ENCODE measurements at places on chromosomes 16 and 17.
A peak's percentile ranks its signal among the peaks of the same experiment; 100 is the strongest.

DNA sequence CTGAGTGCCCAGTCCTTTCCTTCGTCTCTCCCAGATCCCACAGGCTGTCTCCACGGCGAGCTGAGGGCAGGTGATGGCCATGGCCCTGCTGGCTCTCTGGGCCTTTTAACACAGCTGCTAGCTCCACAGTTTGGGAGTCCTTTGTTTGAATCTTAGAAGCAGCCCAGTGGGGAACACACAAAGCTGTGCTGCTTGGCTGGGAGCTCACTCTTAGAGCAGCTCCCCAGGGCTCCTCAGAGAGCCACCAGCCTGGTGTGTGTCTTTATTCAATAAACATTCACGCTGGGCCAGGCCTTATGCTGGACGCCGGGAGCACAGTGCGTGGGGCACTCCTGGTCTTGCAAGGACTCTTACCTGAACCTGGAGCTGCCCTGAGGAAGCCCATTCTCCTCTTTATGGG is 29.7 kb downstream of the WNT3 start:
- ATAC-seq: no peak

DNA sequence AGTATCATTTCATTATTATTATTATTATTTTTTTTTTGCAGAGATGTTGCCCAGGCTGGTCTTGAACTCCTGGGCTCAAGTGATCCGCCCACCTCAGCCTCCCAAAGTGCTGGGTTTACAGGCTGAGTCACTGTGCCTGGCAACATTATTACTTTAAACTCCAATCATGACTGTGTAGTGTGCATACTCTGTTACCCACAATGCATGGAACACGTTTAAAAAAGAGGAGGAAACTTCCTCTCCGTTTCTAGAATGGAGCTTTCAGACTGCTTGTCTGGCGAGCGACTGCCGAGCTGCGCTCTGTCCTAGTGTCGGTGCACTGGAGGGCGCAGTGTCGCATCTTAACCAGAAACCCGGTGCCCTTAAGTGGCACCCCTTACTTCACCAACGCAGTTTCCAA is 22.1 kb upstream of the FASN start:
- ATAC-seq: no peak

DNA sequence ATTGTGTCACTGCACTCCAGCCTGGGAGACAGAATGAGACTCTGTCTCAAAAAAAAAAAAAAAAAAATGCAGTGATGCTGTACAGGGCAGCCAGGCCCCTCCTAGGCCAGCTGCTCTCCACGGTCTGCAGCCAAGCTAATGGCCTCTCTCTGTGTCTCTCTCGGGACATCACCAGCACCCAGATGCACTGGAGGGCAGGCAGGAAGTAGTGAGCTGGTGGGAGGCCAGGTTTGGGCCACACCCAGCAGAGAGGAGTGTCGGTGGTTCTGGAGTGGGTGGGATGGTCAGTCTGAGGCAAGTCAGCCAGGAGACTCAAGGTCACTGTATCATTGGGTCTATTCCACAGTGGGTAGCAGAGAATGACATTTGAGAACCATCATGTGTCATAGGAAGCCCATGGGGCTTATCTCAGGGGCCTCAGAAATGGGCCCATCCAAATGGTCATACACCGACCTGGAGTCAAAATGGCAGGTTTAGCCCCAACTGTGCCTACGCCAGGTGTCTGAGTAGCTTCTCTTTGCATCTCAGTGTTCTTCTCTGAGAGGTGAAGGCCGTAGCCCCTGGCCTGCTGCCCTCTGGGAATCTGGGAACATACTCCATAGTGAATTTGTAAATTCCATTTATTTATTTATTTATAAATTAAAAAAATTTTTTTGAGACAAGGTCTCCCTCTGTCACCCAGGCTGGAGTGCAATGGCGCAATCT is 22.7 kb downstream of the WNT9B start:
- no peak for ATAC-seq

- no peak for ATAC-seq
These were observed 122.5 kb downstream of the DNAH9 start for GRCh38 chr17:11720816-11721215.

GRCh38 chr17:74454197-74455024 is 12.0 kb upstream of the CD300A start:
- peak; percentile 23 for ATAC-seq

- no peak for ATAC-seq
These were observed 10.2 kb upstream of the LYZL6 start for GRCh38 chr17:35953720-35954119.

DNA sequence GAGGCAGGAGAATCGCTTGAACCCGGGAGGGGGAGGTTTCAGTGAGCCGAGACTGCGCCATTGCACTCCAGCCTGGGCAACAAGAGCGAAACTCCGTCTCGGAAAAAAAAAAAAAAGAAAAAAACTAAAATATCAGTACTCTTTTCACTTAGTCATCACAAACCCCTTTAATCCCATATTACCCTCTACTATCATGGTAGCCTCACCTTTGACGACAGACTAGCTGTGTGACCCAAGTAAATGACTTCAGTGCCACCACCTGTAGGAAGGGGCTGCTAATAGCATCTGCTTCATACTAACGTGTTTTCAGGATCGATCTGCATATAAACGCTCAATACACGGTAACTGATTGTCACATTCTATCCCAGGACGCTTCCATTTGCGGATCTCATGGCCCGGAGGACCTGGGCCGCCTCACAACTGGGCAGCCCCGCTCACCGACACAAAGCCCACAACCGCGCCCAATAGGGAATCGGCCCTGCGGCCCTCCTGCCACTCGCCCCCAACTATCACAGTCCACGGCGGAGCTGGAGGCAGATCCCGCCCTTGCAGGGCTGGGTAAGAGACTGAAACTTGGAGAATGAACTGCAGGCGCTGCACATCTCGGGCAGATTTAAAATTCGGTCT is 1.1 kb upstream of the ZNF263 start:
- peak; percentile 30 for ATAC-seq

- ATAC-seq: peak; percentile 1
These were observed 636 bp upstream of the ERN1 start for GRCh38 chr17:64130559-64131001.

DNA sequence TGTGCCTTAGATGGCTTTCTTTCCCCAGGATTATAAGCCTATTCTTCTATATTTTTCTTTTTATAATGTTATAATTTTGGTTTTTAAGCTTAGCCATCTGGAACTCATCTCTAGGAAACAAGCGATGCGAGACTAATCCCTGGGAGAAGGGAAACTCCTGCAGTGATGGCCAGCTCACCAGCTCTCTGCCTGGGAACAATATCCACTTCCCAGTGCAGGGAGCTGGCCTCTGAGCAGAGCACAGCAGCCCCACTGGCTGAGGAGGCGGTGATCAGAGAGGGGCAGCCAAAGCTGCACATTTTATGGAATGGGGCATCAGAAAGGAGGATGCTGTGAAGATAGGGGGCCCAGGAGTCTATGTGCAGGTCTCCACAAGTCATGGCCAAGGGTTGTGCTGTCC is 183.3 kb downstream of the LGALS9B start:
- ATAC-seq: no peak

- peak; percentile 55 for ATAC-seq
These were observed 5.6 kb downstream of the SF3B3 start for GRCh38 chr16:70529051-70529777.

DNA sequence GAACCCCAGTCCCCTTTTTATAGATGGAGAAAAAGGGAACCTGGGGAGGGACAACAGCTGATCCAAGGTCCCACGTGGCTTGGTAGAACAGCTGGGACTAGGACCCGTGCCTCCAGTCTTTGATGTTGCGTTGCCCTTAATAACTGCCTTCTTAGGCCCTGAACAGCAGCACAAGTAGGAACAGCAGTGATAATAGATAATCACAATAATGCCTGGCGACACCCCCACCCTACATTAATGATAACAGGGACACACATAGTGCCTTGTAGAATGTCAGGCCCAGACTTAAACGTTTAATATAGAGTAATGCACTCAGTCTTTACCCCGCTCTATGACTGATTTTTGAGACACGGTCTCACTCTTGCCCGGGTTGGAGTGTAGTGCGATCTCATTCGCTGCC is 96.4 kb downstream of the ABCC6 start:
- no peak for ATAC-seq

DNA sequence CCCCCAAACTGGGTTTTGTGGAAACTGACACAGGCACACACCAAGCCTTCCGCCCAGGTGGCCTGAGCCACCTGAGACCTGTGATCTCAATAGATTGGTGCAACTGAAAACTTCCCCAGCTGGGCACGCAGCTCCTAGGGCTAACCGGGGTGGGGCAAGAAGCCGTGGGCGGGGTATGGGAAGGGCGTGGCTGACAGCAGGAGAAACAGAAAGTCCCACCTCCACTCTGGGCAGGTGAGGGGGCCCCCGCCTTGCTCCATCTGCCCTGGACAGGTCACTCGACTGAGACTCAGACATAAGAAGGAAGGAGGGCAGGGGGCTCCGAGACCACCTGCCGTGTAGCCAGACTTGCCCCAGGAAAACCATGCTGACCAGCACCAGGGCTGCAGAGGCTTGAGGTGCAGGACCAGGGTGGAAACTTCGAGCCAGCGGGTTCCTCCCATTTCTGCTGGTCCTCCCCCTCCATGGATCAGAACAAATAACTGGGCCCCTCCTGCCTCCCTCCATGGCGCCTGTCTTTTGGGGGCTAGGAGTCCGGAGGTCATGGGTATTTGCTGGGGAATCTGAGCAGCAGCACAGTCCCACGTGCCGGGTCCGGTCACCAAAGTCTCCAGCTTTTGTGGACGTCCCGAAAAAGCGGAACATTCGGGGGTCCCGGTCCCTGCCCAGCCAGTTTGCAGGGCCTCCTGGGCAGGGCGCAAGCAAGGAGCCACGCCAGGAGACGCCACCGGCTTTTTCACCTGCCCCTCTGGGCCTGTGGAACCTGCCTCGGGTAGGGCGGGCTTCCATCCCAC is 1.3 kb downstream of the TIMP2 start:
- peak; percentile 77 for ATAC-seq

- no peak for ATAC-seq
These were observed 140.6 kb downstream of the IRF8 start for GRCh38 chr16:86039606-86040005.

GRCh38 chr17:2369039-2369438 is 31.7 kb downstream of the SGSM2 start:
- no peak for ATAC-seq

DNA sequence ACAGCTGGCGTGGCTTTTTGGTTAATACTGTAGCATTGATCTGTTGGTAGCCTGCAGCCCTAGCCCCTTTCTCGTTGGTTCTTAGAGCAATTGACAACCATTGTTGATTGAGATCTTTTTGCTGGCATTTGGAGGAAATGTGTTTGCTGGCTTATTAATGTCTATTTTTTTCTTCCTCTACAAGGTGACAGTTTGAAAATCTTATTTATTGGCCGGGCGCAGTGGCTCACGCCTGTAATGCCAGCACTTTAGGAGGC is 1.8 kb downstream of the ATXN2L start:
- ATAC-seq: no peak

GRCh38 chr16:85401370-85401916 is 211.7 kb upstream of the GSE1 start:
- ATAC-seq: no peak

GRCh38 chr17:28907709-28908475 is 5.0 kb upstream of the DHRS13 start:
- no peak for ATAC-seq

GRCh38 chr16:88069397-88070168 is 118.3 kb downstream of the BANP start:
- ATAC-seq: peak; percentile 55

DNA sequence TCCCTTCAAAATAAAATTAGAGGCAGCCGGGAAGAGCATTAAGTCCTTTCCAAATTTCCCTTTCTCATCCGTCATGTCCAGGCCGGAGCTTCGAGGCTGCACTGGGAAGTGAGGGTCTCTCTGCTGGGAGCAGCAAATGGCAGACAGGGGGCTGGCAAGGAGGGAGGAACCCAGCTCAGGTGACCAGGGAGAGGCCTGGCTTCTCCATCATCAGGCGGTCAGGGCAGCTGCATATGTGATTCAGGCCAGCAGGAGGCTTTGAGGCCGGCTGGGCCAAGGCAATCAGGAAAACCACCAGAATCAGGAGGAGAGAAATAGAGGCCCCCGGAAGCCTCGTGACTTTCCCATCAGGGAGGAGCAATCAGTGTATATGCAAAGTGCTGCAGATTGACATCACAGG is 85.0 kb upstream of the RPL38 start:
- ATAC-seq: no peak

GRCh38 chr17:58317421-58318064 is 11.1 kb downstream of the TSPOAP1 start:
- ATAC-seq: peak; percentile 81

DNA sequence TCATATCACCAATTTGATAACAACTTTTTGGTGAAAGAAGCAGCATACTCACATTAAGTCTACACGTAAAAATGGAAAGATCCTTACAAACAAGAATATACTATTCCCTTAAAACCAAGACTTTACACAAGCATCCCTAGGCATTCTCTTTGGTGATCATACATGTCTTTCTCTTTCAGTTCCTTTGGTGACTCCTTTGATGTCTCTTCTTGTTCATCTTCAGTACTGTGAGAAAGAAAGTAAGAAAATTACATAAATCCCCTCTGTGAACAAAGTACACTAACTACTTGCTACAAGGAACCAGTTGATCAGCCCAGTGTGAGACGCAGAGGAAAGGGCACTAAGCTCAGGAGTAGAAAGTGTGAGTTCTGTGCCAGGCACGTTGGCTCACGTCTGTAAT is 59.6 kb upstream of the MTMR4 start:
- no peak for ATAC-seq

- ATAC-seq: no peak
These were observed 6.4 kb downstream of the GPATCH8 start for GRCh38 chr17:44496815-44497214.

DNA sequence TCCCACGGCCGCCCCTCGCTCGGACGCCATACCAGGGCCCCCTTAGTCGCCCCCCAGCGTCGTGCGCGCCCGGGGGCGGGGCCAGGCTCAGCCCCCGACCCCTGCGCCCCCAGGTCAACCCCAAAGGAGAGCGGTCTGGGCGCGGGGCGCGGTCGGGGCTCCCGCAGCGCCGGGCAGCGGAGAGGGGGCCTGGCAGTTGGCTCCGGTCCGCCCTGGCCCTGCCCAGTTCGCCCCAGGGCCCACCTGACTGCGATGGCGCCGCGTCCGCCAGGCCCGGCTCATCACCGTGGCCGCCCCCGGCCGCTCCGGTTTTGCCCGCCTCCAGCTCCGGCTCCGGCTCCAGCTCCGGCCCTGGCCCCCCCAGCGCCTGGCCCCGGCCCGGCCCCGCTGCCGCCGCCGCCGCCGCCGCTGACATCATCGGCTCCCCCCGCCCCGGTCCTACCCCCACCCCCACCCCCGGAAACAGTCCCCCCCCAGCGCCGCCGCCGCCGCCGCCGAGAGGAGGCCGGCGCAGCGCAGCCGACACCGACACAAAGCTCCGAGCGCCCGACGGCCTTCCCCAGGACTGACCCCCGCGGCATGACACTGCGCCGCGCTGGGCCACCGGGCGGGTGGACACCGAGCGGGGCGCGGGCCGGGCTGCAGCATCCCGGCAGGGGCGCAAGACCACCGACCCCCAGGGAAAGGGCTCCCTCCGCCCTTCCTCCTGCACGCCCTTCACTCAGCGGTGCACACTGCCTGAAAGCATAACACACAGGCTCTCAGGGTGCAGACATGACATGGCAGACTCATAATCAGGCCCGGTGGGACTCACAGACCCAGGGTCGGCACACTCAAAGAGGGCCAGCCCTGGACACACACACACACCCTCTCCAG is at the start of gene ZBTB4:
TSS of gene ZBTB4 (minus strand) at position 419 of the 876 bp plus-strand sequence. CDS start 12,830 bp downstream, outside the sequence.
- peak; percentile 1 for ATAC-seq

- ATAC-seq: peak; percentile 76
These were observed 14.2 kb upstream of the C17orf78 start for GRCh38 chr17:37361543-37361942.
